SIG-M5 (cell line): ENCODE measurements at places on chromosomes 11 and 22.
A peak's percentile ranks its signal among the peaks of the same experiment; 100 is the strongest.

DNA sequence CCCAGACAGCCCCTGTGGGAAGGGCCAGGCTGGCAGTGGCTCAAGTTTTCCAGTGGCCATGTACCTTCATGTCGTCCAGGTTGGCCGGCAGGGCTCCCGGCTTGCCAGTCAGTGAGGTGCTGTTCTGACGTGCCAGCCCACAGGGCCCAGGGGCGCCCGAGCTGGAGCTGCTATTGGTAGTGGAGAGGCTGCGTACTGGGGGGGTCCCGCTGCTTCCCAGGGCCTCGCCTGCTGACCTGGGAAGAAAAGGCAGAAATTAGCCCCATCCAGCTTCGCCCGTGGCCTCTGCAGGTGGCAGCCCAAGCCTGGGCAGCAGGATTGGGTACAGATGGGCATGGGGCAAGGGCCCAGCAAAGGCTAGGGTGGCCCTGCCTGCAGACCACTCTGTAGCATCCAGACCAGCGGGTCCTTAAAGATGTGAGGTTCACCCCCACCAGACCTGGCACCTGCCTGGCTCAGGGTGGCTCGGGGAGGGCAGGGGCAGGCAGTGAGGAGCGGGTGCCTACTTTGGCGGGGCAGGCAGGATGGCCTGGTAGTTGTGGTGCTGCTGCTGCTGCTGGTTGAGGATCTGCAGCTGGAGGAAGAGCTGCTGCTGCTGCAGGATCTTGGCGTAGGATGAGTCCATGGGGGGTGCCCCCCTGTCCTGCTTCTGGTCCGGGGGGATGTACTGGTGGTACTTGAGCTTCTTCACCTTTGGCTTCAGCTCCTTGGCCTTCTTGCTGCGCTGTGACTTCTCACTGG is 50.1 kb downstream of the SGSM3 start:
- no peak for DNase-seq

DNA sequence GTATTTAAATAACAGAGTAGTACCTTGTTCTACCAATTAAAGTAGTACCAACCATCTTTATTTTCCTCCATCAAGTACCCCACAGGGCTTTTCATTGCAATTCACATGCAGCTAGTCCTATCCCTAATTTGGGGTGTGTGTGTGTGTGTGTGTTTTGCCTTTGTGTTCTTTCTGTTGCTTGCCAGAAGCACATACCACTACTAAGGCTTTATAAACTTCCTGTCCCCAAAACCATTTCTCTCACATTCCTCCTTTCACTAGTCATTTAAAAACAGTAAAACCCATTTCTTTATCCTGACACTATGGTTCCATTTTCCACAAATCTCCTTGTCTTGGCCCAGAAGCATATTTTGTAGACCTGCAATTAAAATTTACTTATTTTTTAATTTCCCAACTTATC is 54.6 kb downstream of the SLC36A4 start:
- no peak for DNase-seq

- DNase-seq, result no peak
These were observed 27.6 kb upstream of the TOLLIP start for GRCh38 chr11:1336836-1337646.

DNA sequence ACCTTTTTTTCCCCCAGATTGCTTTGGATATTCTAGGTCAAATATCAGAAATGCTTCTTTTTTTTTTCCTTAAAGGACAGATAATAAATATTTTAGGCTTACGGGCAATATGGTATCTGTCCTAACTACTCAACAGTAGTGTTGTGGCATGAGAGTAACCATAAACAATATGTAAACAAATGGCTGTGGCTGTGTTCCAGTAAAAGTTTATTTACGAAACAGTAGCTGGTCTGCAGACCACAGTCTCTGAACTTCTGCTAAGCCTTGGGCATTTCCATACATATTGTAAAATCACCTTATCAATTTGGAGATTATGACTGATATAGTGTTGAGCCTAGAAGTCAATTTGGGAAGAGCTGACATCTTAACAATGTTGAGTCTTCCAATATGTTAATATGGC is 139.0 kb upstream of the PITPNB start:
- no peak for DNase-seq

- no peak for DNase-seq
These were observed 25.9 kb upstream of the HTATIP2 start for GRCh38 chr11:20337526-20338154.

DNA sequence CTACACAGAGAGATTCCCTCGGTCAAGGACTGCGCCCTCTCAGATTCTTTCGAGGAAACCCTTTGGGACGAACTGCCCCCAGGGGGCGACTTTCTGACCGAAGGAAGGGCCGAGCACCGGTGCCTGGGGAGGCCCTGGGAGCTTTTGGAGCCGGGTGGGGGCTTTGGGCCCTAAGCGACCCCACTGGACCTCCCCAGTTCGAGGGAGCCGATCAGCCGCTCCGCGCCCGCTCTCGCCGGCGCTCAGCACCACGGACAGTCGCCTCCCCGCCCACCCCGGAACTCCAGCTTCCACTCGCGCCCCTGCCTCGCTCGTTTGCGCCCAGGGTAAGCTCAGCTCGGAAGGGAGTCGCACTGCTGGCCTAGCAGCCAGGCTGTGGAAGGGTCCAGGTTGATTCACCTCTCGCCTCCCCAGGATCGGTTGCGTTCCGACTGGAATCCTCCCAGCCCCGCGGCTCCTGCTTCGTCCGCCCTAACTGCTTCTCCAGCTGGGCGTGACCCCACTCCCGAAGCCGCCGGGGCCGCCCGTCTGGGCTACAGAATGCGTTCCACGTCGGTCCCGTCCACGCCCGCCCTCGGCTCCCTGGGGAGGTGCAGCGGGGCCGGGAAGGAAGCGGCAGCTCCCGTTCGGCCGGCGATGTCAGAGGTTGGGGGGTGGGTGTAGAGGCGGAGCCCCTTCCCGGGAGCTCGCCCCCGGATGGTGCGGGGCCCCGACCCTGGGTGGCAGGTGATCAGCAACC is 428 bp downstream of the SCN3B start:
- DNase-seq, result no peak

DNA sequence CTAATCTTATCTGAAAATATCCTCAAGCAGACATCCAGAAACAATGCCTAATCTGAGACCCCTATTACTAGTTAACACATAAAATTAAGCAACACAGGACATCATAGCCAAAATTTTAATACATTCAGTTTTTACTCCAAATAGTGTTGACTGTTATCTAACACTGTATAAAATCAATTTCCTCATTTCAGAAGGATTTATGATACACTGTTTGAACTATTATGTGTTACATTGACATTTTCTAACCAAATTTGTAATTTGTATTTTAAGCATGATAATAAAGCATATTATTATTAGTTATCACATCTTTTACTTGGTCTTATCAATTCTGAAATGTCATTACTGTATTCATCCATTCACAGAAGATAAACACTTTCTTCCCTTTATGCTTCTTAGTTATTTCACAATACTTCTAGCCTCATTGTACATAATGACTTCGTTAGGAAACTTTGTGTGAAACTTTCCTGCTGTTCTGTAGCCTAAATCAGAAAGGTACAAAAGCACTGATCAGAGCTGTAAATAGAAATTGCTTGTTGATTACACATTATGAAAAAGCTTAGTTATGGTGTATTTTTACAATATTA is 1248.9 kb downstream of the JRKL start:
- no peak for DNase-seq

- peak; percentile 9 for DNase-seq
These were observed 3.2 kb downstream of the ST14 start for GRCh38 chr11:130162733-130163132.

DNA sequence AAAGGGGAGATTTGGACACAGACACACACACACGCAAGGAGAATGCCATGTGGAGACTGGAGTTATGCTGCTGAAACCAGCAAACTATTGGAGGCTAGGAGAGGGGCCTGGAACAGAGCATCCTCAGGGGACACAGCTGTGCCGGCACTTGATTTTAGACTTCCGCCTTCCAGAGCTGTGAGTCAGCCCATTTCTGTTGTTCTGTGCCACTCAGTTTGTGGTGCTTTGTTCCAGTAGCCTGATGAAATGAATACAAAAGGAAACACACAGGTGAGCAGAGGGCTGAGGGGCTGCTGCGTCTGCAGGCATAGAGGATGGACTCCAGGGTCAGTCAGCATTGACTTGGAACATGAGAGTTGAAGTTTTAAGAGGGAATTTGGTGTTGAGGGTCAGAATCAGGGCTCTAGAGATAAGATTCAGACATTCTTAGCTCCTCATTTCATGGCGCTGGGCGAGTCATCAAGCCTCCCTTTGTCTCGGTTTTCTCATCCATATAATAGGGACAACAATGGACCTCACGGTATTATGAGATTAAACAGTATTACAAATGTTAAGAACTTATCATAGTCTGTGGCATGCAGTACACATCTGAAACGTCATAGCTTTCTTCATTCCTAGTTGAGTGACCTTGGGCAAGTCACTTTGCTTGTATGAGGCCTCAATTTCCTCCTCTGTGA is 191.0 kb downstream of the MIAT start:
- no peak for DNase-seq

- no peak for DNase-seq
These were observed 7.1 kb downstream of the DGCR2 start for GRCh38 chr22:19114984-19115552.

GRCh38 chr22:44411226-44412135 is 86.6 kb downstream of the RTL6 start:
- no peak for DNase-seq

DNA sequence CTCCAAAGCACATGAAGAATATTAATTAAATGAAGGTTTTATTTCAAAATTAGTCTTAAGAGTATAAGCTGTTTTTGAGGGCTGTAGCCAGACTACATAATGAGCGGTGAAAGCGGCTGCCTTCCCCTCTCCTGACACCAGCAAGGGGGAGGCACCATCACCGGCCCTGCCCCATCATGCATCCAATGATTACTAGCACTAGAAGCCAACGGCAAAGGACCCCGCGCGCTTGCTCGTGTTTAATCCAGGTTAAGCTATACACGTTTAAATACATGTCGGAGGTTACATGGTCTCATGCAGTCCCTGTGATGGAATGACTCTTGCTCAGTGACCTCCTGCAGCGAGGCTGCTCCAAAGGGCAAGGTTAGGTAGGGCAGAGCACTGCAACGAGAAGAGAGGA is 50.3 kb downstream of the FEZ1 start:
- DNase-seq, result no peak

DNA sequence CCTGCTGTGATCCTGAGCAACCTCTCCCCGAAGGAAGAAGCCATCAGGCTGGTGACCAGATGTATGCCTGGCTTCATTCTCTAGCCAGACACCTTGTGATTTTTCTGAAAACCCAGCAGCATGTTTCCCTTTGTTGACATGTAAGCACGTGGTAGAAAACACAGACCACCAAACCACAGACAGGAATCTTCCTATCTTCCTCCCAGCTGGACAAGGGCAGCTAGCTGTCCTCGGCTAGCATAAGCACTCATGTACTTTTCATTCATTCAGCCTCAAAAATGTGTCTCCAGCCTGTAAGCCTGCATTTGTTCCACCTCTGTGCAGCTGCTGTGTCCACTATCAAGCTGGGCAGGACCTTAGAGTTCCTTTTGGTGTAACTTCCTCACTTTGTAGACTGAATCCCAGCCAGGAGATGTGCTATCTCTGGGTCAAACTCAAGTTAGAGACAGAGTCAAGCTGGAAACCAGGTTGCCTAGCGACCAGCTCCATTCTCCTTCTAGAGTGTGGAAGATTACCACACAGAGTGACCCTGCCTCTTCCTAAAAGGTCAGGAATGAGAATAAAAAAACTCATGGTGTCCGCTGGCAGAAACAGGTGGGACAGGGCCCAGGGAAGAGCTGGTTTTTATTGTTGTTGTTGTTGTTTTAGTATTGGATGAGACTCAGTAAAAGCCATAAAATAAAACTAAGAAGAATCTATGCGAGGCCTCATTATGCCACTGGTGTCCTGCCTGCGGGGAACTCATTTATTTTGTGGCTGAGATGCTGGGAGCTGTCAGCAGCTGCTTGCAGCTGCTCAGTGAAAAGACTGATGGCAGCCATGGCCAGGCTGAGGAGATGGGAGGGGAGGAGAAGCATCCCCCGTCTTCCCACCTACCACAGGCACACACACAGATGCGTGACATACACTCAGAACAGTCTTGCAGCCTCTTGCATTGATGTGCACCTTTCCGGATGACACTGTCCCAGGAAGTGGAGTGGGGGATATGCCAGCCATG is 7.4 kb upstream of the CLMP start:
- no peak for DNase-seq

DNA sequence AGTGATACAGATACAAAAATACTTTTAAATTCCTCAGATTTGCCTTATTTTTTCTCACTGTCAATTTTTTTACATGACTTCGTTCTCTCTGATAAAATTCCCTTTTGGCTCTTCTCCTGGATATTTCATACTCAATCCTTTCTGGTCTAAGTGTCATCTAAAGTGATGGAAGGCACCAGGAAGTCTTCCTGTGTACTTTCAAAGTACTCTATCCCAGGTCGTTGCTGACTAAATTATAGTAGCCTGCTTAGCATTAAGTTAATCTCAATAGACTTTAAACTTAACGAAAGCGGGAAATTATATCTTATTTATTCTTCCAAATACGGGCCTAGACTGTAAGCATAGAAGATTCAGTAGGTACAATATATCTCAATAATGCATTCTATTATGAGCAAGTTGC is 67.8 kb downstream of the CASP12 start:
- no peak for DNase-seq

DNA sequence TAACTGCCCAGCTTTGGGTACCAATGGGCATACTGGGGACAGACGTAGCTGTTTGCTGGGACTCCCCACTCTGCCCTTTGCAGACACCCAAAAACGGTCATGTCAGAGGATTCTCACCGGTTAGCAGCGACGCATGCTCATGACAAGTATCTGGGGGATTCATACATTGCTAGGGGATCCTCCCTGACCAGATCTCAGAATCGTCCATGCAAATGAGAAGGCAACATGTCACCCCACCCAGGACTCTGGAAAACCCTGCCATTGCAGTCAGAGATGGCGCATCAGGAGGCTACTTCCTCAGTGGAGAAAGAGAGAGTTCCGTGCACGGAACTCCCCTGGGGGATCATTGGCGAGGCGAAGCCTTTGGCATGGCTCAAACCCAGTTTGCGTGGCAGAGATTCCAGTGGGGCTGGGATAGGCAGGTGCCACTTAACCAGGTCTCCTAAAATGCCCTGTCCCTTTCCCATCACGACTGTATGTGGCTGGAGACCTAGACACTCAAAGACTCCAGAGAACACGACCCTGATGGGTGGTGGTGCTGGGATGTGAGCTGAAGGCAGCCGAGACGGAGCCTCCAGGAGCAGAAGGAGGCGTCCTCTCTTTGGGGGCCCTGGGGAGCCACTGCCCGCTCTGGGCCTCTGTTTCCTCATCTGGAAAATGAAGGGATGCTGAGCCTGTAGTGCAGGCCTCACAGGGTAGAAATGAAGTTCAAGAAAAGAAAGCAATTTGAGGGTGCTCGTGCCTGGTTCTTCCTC is 4.9 kb downstream of the RGL4 start:
- no peak for DNase-seq

DNA sequence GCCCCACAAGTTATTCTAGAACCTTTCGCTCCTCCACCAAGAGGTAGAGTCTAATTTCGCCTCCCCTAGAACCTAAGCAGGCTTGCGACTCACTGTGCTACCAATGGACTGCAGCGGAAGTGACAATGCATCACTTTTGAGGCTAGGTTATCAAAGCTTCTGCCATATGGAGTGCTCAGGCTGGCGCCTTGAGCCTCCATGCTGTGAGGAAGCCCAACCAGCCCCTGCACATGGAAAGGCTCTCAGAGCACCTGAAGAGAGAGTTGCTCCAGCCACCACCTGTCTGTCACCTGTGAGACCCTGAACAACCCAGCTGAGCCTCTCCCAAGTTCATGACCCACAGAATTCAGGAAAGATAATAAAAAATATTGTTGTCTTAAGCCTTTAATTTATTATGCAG is 29.3 kb upstream of the CBX7 start:
- DNase-seq, result no peak
